ENCODE measurements at places on chromosomes 3 and 15.

DNA sequence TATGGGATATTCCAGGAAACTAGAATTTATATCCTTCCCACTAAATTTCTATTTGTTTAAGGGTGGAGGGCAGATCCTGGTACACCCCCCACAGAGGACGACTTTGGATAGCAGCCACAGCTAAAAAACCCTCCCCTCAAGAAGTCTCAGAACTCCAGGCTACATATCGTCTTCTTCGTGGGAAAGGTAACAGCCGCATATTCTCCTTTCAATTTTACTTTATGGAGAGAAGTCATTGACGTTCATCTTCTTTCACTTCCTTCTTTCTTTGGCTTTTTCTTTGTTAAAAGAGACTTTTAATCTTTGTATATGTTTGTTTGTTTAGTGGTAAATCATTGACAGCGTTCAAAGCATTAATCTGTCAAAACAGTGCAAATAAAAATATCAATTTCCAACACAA lies 36.3 kb downstream of the TRIP4 start:
- no peak for DNase-seq

- DNase-seq: no peak
Observed at GRCh38 chr3:122025296-122025695, 3.2 kb upstream of the ILDR1 start.

DNA sequence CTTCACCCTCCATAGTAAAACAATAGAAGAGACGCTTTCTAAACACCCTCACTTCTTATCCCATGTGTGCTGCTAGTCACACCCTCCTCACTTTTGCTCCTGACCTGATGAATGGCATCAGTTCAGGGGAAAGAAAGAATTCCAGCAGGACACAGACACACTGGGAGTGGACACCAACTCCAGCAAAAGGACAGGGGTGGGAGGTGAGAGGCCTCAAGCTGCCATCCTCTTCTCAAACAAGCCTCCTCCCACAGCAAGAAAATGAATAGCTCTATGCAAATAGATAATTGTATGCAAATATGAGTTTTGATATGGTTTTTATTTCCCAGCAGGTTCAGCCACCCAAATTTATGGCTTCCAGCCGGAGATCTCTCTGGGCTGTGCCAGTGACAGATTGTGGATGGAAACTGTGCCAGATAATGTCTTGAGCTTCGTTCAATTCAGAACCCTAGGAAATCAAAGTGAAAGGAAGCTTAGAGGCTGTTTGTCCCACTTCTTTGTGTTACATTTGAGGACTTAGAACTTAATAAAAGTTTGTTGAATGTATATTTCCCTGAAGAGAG lies 209.3 kb upstream of the PPP2R3A start:
- no peak for DNase-seq

DNA sequence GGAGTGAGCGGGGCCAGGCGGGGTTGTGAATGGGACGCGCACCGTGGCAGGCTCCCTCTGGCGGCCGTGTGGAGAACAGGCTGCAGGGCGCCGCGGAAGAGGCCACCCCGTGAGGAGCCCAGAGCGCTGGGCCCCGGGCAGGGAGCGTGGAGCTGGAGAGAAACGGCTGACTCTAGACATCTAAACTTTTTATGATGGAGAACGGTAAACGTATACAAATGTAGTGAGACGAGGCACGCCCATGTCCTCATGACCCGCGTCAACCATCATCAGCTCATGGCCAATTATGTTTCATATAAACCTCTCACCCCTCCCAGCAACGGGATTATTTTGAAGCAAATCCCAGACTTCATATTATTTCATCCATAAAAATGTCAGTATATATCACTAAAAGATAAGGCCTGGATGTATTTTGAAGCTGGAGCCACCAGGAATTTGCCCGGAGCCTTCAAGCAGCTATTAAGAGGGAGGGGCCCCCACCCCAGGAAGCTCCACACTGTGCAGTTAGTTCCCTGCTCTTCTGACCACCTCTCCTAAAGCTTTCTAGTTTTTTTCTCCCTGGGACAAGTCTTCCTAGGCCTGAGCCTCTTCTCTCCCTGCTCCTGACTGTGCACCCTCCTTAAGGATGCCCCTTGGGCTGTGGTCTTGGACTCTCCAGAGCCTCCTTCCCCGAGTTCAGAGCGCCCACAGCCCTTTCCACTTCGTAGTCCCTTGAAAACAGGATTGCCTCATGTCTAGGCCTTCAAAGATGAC lies 149.5 kb downstream of the SMAD6 start:
- peak; percentile 62 for DNase-seq

DNA sequence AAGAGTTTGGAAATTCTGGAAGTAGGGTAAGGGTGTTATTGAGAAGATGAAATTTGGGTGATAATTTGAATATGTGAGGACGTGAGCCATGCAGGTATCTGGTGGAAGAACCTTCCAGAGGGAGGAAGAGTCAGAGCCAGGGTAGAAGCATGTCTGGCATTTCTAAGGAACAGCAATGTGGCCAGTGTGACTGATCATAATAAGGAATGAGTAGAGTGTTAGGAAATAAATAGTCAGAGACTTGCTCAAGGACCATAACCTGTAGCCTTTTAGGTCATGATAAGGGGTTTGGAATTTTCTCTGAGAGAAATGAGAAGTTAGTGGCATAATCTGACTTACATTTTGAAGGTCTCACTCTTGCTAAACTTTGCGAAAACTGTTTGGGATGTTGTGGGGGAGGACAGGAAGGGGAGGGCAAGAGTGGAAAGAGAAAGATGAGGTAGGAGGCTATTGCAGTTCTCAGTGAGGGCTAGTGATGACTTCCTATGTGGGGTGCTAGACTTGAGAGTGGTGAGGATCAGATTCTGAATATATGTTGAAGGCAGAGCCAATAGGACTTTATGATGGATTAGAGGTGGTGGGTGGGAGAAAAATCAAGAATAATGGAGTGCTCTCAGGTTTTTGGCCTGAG lies 568.3 kb downstream of the AGBL1 start:
- DNase-seq: peak; percentile 10

DNA sequence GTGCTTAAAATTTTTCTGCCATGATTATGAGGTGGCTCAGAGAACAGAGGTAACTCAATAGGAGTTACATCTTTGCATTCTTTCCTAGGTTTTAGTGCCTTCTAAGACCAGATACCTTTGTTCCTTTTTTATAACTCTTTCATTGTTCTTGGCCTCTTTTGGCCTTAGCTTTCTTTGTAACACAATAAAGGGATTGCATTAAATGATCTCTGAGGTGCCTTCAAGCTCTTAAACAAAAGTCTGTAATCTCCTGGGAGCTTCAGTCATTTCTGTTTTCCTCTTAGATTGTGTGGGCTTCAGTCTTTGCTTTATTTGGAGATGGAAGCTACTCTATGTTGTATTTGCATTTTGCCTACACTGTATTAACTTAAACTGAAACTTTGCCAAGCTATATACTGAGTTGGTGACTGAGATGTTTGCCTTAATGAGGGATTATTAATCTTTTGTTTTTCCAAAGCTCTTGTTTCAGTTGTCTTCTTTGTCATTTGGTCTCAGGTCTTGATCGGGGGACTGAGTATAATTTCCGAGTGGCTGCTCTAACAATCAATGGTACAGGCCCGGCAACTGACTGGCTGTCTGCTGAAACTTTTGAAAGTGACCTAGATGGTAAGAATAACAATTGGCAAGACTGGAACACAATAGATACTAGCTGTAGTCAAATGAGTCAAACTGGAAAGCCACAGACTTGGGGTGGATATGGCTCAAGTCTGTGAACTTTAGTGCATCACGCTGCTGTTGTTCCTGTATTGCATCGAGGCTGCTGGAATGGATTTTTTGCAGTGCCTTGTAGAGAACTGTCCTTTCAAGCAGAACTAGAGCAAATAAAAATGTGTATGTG lies 110.3 kb downstream of the HCN4 start:
- no peak for DNase-seq

DNA sequence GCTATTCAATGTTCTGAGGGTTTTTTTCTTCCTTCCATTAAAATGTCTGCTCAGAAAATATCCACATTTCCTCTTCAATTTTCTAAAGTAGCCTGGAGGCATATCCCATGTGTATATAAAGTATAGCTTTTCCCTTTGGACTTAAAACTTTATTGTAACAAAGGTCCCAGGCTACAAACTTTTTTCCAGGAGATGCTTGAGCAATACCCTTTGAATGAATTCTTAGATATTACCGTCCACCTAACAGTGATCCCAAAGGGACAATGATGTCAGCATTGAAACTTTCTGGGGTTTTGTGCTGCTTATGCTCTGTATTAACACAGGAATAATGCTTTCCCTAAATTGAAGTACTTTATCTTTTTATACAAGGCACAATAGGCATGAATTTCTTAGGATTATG lies 525.2 kb downstream of the CADM2 start:
- no peak for DNase-seq

DNA sequence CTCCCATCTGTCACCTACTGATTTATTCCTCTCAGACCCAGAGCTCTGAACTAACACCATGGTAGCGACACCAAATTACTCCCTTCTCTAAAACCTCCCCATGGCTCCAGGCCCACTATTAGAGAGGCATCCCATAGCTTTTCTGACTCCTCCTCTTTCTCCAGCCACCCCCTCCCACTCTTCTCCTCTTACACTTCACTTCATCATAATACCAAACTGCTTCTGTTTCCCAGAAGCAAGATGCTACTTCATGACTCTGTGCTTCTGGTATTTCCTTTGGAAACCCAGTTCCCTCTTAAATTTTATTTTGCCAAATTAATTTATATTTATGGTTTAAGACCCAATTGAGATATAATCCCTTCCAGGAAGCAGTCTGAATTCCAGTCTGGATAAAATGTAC lies 465.1 kb upstream of the PDZRN3 start:
- DNase-seq: no peak

GRCh38 chr3:138642226-138642926 lies 33.8 kb downstream of the FAIM start:
- DNase-seq: no peak

All from stimulated activated naive CD4-positive, alpha-beta T cell treated with Interleukin-2 at 50 U/mL for 16 hours (primary cell).